ENCODE measurements at places on chromosomes 13 and 19.
A peak's percentile ranks its signal among the peaks of the same experiment; 100 is the strongest.

DNA sequence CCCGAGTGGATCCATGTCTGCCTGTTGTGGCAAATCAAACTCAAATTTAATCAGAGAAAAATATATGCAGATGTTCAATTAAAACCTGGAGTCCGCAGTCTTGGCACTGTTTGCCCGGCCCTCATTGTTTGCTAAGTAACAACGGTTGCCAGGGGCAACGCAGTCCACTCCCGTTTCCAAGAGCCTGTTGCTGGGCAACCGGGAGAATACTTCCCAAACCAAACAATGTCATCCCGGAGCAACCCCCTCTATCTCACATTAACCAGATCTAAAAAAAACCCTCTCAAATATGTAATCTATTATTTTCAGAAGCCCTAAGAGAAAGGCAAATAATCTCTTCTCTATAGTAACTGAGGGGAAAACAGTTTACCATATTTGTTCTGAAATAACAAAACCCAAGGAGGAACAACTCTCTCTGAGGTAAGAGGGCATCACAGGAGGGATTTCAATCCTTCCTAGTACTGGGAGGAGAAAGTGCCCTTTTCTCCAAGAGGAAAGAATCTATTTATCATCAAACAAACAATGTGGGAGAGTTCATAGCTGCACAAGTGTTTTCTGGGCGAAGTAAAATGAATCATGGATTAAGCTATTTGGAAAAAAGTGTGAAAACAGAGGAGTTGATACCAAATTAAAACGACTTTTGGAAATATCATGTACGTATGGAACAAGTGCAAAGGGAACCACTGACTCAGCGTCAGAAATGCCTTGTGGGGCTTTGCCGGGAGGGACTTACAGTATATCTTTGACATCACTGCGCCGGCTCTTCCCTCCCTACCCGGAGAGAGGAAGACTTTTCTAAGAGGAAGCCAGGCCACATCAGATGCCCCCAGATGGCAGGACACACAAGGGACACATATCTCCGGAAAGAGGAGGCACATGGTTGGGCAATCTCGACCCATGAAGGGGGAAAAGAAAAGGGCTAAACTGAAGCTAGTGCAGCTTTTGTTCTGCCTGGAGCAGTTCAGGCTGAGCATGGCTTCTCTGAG is 43.3 kb downstream of the RFX2 start:
- DNase-seq: peak; percentile 14

- peak; percentile 9 for DNase-seq
Observed at GRCh38 chr19:38513762-38514167, 80.3 kb downstream of the RYR1 start.

GRCh38 chr13:73903561-73903960 is 230.6 kb downstream of the KLF12 start:
- DNase-seq: no peak

DNA sequence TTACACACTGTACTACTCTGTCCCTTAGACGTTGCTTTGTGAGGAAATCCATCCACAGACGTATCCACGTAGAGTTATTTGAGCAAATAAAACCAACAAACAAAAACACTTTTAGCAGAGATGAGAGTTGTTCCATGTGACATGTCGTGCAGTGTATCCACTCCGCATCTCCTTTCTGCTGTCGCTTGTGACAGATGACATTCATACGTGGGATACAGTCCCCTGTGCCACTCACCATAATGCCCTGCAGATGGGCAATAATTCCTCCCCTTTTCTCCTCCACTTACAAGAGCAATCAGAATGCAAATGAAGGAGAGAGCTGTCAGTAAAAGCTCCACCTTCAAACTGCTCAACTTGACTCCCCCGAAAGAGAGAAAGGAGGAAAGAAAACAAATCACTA is 26.0 kb downstream of the IRS2 start:
- DNase-seq: no peak

DNA sequence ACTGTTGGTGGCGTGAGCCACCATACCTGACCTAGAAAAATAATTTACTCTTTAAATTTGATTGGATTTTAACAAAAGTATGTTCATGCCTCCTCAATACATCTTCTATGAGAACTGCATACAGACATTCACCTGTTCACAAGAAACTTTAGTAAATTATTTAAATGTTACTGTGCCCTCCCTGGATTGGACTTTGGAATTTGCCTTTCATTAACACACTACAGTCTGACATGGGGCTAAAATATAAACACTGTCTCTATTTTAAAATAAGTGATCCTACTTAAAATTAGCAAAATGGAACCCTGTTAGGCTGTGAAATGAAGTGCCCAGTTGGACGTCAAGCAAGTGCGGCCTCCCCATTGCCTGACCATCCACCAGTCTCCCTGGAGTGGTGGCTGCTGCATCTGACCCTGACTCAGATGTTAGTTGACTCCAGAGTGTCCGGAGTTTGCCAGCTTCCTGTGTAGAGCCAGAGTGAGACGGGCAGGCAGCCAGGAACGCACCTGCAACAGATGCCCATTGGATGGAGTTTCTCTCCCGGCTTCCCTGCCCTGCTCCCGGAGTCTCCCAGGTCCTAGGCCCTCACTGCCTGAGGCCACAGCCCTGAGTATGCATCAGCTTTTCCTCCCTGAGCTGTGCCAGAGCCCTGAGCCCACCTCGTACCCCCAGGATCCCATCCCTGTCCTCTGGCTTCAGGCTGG is 45.9 kb upstream of the ATP11A start:
- DNase-seq: no peak

- peak; percentile 65 for DNase-seq
Observed at GRCh38 chr19:48510421-48511268, 990 bp downstream of the LMTK3 start.

DNA sequence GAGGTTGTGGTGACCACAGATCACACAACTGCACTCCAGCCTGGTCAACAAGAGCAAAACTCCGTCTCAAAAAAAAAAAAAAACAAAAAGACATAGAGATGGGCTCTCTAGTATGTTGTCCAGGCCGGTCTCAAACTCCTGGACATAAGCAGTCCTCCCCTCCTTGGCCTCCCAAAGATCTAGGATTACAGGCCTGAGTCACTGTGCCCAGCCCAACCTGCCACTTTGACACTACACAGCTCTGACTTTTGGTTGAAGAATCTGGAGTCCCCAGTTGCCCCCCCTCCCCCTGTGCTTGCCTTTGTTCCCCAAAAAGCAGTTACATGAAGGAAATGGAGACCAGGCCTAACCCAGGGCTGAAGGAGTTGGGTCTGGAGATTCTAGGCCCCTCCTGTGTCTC is 12.9 kb downstream of the CARM1 start:
- no peak for DNase-seq

DNA sequence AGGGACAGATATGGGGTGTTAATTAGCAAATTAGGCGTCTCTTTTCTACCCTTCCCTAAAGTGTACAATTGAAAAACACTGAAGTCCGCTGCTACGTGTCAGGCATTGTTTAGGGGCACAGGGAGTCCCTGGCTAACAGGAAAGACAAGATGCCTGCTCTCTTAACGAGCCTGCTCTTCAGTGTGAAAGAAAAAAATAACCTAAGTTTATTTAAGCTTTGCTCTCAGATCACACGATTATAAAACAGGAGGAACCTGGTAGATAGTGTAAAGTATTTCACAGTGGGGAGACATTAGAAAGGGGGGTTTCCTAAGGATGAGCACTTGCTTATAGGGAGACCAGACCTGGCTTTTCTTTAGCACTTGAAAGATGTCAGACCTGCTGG is 38.7 kb downstream of the IGFL2 start:
- DNase-seq: no peak

DNA sequence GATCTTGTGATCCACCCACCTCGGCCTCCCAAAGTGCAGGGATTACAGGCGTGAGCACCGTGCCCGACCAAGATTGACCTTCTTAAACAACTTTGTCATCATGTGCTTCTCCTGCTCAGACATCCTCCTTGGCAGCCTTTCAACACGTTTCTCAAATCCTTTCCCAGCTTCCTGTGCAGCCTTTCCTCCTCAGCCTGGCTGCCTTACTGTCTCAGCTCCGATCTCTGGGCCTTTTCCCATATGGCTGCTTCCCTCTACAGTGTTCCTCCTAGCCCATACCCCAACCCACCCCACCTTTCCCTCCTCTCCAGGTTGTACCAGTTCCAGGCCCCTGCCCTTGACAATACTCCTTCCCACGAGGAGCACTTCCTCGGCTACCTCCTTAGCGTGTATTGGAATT is 7.2 kb downstream of the PHF11 start:
- no peak for DNase-seq

- DNase-seq: no peak
Observed at GRCh38 chr13:85137516-85137915, 661.7 kb downstream of the SLITRK6 start.

DNA sequence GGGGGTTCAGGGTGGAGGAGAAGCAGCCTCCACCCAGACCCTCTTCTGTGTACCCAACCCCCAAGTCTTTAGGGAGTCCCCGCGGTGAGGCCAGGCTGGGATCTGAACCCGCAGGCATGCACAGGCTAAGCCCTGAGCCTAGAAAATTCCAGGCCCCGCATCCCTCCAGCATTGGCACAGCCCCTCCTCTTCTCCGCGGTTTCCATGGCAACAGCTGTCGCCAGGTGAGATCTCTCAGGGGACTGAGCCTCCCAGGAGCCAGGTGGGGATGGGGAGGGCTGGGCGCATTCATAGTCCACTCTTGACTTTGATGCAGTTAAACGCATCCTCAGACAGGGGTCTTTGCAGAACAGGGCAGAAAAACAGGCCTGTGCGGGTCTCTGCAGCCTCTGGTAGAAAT is 48.3 kb upstream of the USP29 start:
- DNase-seq: no peak

- DNase-seq: no peak
Observed at GRCh38 chr13:26442541-26442940, 114.9 kb upstream of the WASF3 start.

- peak; percentile 41 for DNase-seq
Observed at GRCh38 chr13:58852076-58852475, 1220.5 kb downstream of the PCDH17 start.

DNA sequence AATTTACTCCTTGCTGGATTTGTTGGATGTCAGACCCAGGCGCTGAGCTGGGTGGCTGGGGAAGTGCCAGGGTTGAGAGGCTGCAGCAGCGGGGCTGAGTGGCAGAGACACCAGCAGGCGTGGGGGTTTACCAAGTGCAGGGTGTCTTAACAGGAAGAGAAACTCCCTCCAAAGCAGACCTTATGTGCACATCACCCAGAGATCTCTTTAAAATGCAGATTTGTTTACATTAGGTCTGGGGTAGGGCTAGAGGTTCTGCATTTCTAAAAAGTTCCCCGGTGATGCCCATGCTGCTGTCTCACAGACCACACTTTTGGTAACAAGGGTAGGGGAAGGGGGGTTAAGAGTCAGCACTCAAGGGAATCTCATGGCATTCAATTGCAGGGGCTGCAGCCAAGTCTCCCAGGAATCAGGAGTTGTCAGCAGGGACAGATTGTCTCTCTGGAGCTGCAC is 80.7 kb upstream of the OLFM4 start:
- no peak for DNase-seq

- no peak for DNase-seq
Observed at GRCh38 chr13:34308725-34309124, 490.8 kb downstream of the RFC3 start.

- DNase-seq: no peak
Observed at GRCh38 chr13:32736648-32737047, 150.4 kb downstream of the PDS5B start.

DNA sequence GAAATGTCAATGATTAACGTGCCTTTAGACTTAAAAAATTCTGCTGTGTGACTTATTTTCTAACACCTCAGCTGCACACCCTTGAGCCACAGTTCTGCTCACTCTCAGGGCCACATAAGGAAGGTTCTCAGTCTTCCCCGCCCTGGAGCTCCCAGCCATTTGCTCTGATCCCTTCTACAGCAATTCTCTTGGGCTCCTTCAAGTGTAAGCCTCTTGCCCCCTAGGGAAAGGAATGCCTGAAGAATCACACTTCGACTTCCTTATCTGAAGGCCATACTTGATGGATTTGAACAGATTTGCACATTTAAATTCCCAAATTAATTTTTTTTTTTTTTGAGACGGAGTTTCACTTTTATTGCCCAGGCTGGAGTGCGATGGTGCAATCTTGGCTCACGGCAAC is 44.2 kb downstream of the RASA3 start:
- no peak for DNase-seq

GRCh38 chr13:67821606-67822005 is 591.5 kb upstream of the PCDH9 start:
- no peak for DNase-seq

- no peak for DNase-seq
Observed at GRCh38 chr19:1217366-1217765, 11.8 kb downstream of the STK11 start.

- no peak for DNase-seq
Observed at GRCh38 chr13:85282876-85283275, 516.3 kb downstream of the SLITRK6 start.

GRCh38 chr19:58578012-58578925 is 5.1 kb upstream of the MZF1 start:
- DNase-seq: no peak

- no peak for DNase-seq
Observed at GRCh38 chr13:33213797-33214196, 71.8 kb downstream of the STARD13 start.

GRCh38 chr13:25674371-25674770 is 302.6 kb downstream of the ATP8A2 start:
- no peak for DNase-seq

- DNase-seq: no peak
Observed at GRCh38 chr19:10604460-10604980, 17.4 kb upstream of the AP1M2 start.

DNA sequence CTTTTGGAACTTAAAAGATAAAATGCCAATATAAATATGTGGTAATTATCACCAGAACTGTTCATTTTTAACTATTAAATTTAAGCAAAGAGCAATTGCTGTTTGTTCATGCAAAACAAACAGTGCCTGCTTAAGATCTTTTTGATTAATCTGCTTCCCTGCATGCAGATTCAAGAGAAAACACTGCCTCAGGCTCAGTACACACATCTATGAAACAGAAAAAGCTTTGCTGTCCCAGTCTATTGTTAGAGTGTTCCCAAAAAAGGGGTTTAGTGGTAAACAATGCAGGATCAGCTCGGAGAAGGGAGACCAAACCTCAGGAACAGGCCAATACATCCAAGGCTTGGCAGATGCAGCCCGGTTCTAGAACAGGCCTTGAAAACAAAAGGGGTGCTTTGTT is 49.3 kb upstream of the TDRD3 start:
- DNase-seq: no peak

- no peak for DNase-seq
Observed at GRCh38 chr19:31146015-31146414, 203.2 kb downstream of the TSHZ3 start.

GRCh38 chr19:16673231-16673630 is 12.3 kb downstream of the TMEM38A start:
- DNase-seq: no peak

GRCh38 chr13:31521435-31521834 is 217.9 kb upstream of the RXFP2 start:
- no peak for DNase-seq

DNA sequence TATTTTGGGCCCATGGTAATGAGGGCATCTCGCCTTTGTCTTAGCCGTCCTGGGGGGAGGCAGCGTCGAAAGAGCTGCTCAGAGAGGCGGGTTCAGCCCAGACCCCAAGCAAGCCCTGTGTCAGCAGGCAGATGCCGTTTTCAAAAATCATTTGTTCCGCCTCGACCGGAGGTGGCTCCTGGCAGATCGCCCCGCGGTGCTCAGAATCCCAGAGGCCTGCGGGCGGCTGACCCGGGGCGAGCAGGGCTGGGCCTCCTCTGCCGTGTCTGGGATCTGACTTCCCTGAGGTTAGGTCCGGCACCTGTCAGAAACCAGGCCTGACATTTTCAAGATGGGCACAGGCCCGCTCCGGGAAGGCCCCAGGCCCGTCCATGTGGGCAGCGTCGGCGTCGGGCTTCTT is 36.1 kb downstream of the CRTC1 start:
- DNase-seq: no peak

GRCh38 chr13:98548230-98548629 is 28.7 kb downstream of the STK24 start:
- DNase-seq: no peak

Data from SK-MEL-5 (cell line).